Activated T-cell treated with anti-CD3 and anti-CD28 coated beads, Interleukin-2, amount 50 U/mL, for 72 hours (primary cell): ENCODE measurements at places on chromosomes 3 and 15.
A peak's percentile ranks its signal among the peaks of the same experiment; 100 is the strongest.

GRCh38 chr3:859135-859534 is 233.7 kb upstream of the CNTN6 start:
- H3K27me3 ChIP-seq: no peaks in the 10 kb centered on the region
- H3K27ac ChIP-seq: no peak overlapping the region
- H3K4me3 ChIP-seq: no peak overlapping the region
- H3K4me1 ChIP-seq: no peaks in the 10 kb centered on the region
- DNase-seq: no peak

- H3K4me3 ChIP-seq: no peak overlapping the region
- peaks cover 31% of the 10 kb centered on the region for H3K27me3 ChIP-seq
- no peaks in the 10 kb centered on the region for H3K36me3 ChIP-seq
- peak overlapping the region; percentile 5 for H3K27ac ChIP-seq
- no peak for DNase-seq
Observed at GRCh38 chr3:171743327-171744157, 66.7 kb downstream of the PLD1 start.

DNA sequence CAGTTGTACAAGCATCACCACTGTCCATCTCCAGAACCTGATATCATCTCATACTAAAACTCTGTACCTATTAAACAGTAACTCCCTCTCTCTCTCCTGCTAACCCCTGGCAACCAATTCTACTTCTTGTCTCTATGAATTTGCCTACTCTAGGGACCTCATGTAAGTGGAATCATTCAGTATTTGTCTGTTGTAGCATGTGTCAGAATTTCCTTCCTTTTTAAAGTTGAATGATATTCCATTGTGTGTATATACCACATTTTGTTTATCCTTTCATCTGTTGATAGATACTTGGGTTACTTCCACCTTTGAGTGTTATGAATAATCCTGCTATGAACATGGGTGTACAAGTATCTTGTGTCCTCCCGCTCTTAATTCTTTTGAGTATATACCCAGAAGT is 16.6 kb downstream of the ZNF592 start:
- peaks cover 26% of the 10 kb centered on the region for H3K36me3 ChIP-seq
- peak overlapping the region; percentile 30 for H3K27ac ChIP-seq
- DNase-seq: no peak

GRCh38 chr15:88894819-88895767 is at the start of gene HAPLN3:
HAPLN3 (minus strand) TSS chr15:88895544; CDS start chr15:88887298, 8,246 bp downstream.
- H3K36me3 ChIP-seq: peaks cover 5% of the 10 kb centered on the region
- peak within 1 kb of the TSS; percentile 36 for H3K27ac ChIP-seq
- H3K27me3 ChIP-seq: no peaks in the 10 kb centered on the region
- H3K4me3 ChIP-seq: peak within 1 kb of the TSS; percentile 76
- DNase-seq: peak; percentile 70
- H3K4me1 ChIP-seq: peaks cover 46% of the 10 kb centered on the region

GRCh38 chr3:162998205-162998604 is 1501.6 kb downstream of the OTOL1 start:
- H3K27ac ChIP-seq: no peak overlapping the region
- H3K36me3 ChIP-seq: no peaks in the 10 kb centered on the region

DNA sequence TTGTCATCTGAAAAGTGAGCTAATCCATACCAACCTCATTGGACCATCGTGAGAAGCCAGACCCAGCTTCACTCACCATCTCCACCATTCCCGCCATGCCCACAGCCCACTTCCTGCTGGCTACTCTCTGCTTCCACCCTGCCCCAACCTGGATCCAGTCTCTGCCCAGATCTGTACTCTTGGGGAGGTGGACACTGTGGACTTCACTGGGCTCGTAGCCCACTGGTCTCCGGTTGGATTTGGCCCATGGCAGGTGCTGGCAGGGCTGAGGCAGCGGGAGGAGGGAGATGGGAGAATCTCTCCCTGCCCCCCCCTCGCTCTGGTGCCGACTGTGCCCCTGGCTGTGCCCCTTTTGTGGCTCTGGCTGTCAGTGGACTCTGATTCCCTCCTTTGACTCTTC is 193.8 kb downstream of the ABHD5 start:
- no peak overlapping the region for H3K27ac ChIP-seq
- peaks cover 19% of the 10 kb centered on the region for H3K27me3 ChIP-seq

DNA sequence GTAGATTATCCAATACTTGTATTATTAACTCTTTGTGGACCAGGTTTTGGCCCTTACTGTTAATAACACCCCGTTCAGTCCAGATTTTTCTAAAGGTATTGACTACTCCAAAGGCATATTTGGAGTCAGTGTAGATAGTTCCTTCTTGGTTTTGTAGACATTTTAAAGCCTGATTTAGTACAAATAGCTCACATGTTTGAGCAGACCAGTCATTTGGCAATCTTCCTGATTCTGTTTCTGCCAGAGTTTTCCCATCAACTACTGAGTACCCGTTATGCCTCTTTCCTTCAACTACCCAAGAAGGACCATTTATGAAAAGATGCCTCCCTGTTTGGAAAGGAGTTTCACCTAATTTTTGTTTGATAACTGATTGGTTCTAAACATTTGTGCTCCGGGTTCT is 82.0 kb downstream of the CHCHD4 start:
- H3K36me3 ChIP-seq: no peaks in the 10 kb centered on the region
- H3K4me1 ChIP-seq: no peaks in the 10 kb centered on the region
- H3K4me3 ChIP-seq: no peak overlapping the region
- no peak overlapping the region for H3K27ac ChIP-seq

- no peaks in the 10 kb centered on the region for H3K36me3 ChIP-seq
- no peak overlapping the region for H3K4me3 ChIP-seq
- DNase-seq: no peak
- no peaks in the 10 kb centered on the region for H3K4me1 ChIP-seq
- no peak overlapping the region for H3K27ac ChIP-seq
Observed at GRCh38 chr15:57550640-57551039, 41.1 kb upstream of the MYZAP start.

GRCh38 chr3:183519891-183520290 is 35.6 kb downstream of the KLHL6 start:
- H3K4me1 ChIP-seq: peaks cover 52% of the 10 kb centered on the region
- no peak overlapping the region for H3K4me3 ChIP-seq
- DNase-seq: no peak
- no peaks in the 10 kb centered on the region for H3K27me3 ChIP-seq
- H3K27ac ChIP-seq: no peak overlapping the region

DNA sequence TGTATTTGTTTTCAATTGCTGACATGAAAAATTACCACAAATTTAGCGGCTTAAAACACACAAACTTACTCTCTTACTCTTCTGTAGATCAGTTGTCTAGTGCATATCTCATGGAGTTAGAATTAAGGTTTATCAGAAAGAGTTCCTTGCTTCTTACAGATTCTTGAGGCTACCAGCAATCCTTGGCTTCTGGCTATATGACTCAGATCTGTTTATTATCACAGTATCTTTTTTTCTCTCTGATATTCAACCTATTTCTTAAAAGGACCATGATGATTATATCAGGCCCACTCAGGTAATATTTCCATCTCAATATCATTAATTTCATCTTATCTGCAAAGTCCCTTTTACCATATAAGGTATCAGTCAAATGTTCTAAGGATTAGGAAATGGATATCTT is 263.5 kb upstream of the BCHE start:
- H3K4me1 ChIP-seq: no peaks in the 10 kb centered on the region
- no peaks in the 10 kb centered on the region for H3K27me3 ChIP-seq

DNA sequence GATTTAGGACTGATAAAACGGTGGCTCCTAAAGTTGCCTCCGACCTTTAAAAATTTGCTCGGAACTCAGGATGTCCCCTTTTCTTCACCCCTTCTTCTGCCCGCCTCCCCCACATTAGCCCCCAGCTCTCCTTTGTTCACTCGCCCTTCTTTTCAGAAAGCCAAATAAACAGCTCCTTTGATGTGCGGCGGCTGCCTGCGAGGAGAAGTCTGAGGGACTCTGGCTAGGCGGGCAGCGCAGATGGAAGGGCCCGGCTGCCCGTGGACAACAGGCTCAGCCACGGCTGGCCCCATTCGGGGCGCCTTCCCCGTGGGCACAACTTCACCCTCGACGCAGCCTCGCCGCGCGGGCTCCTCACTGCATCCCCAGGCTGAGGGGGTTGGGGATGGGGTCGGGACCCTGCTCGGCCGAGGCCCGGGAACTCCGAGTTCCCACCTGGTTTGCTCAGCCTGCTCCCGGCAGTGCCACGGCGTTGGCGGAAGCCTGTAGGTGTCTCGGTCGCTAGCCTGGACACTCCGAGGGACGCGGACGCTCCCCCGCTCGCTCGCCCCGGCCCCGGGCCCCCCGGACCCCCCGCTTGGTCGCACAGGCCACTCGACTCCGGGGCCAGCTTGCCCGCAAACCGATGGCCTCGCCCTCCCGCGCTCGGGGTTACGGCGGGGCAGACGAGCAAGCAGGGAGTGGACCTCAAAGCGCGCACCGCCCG is 897 bp upstream of the TLE3 start:
- DNase-seq: peak; percentile 33
- peaks cover 9% of the 10 kb centered on the region for H3K36me3 ChIP-seq
- H3K4me1 ChIP-seq: peaks cover 57% of the 10 kb centered on the region
- H3K27me3 ChIP-seq: peaks cover 21% of the 10 kb centered on the region
- H3K4me3 ChIP-seq: peak overlapping the region; percentile 99

- H3K27ac ChIP-seq: no peak overlapping the region
- no peak overlapping the region for H3K4me3 ChIP-seq
- peaks cover 20% of the 10 kb centered on the region for H3K27me3 ChIP-seq
- H3K36me3 ChIP-seq: no peaks in the 10 kb centered on the region
Observed at GRCh38 chr15:57382215-57382614, 5.9 kb downstream of the CGNL1 start.

- H3K36me3 ChIP-seq: no peaks in the 10 kb centered on the region
- H3K27ac ChIP-seq: peak overlapping the region; percentile 54
- H3K4me3 ChIP-seq: peak overlapping the region; percentile 6
- H3K27me3 ChIP-seq: no peaks in the 10 kb centered on the region
- DNase-seq: peak; percentile 50
- peaks cover 52% of the 10 kb centered on the region for H3K4me1 ChIP-seq
Observed at GRCh38 chr15:85443593-85444087, 63.2 kb downstream of the AKAP13 start.

DNA sequence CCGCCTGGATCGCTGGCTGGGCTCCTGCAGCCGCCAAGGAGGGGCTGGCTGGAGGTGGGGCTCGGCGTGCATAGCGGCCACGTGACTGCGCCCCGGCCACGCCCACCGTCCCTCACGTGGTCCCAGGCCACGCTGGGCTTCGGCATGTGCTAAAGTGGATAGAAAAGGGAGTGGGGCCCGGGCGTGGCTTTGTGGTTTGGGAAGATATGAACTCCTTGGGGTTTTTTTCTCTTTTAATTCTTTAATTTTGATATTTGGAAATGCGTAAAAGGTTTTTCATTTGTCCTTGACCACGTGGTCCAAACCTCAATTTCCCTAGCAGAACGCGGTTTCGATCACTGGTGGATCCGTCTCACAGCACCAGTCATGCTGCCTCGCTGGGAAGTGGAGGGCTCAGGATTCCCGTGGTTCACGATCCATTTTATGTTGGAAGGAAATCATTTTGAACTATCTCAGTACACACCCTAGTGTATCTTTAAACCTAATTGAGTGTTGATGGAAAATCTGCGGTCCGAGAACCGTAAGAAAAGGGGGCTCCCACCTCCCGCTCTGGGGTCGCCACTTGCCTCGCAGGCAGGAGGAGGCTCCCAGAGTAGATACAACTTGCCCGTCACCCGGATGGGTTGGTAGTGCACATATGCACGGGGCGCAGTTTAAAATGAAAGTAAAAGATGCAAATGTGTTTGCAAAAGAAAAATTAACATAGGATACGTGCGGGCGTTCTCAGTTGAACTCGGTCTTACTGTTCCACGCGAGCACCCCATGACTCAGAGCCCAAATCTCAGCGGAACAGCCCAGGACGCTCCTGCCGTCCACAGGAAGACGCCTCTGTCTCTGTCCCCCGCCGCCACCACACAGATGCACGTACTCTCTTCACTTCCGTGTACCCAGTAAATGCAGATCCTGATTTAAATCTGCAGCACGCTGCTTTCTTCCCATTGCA is 141.9 kb downstream of the PGPEP1L start:
- H3K4me3 ChIP-seq: peak overlapping the region; percentile 85
- H3K27me3 ChIP-seq: no peaks in the 10 kb centered on the region
- DNase-seq: peak; percentile 78
- peaks cover 1% of the 10 kb centered on the region for H3K36me3 ChIP-seq
- H3K4me1 ChIP-seq: peaks cover 44% of the 10 kb centered on the region

GRCh38 chr3:117846238-117846637 is 1136.7 kb downstream of the TUSC7 start:
- H3K27ac ChIP-seq: no peak overlapping the region
- no peaks in the 10 kb centered on the region for H3K36me3 ChIP-seq
- no peak overlapping the region for H3K4me3 ChIP-seq
- H3K27me3 ChIP-seq: no peaks in the 10 kb centered on the region

GRCh38 chr3:43994657-43995546 is 246.8 kb upstream of the TOPAZ1 start:
- peak; percentile 34 for DNase-seq
- H3K36me3 ChIP-seq: peaks cover 8% of the 10 kb centered on the region
- no peak overlapping the region for H3K27ac ChIP-seq
- H3K27me3 ChIP-seq: peaks cover 85% of the 10 kb centered on the region

DNA sequence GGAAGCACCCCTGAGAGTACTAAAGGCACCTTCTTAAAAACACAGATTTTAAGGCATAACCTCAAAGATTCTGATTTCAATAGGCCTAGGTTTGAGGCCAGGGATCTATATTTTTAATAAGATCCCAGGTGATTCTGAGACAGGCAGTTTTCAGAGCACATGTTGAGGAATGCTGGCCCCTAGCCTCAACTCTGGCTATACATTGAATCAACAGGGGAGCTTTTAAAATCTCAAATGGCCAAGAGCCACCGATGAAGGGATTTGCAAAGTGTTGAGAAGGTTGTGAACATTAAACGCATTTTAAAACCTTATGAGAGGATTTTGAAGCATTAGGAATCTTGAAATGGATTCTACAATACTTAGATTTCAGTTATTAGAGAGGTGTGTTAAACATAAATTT is 268.8 kb upstream of the ARHGEF26 start:
- no peaks in the 10 kb centered on the region for H3K36me3 ChIP-seq
- DNase-seq: no peak
- no peak overlapping the region for H3K4me3 ChIP-seq
- H3K27ac ChIP-seq: no peak overlapping the region
- peaks cover 7% of the 10 kb centered on the region for H3K27me3 ChIP-seq

- no peak overlapping the region for H3K27ac ChIP-seq
- peaks cover 32% of the 10 kb centered on the region for H3K4me1 ChIP-seq
- DNase-seq: no peak
- H3K36me3 ChIP-seq: no peaks in the 10 kb centered on the region
Observed at GRCh38 chr3:193974191-193974652, 161.7 kb upstream of the HES1 start.

DNA sequence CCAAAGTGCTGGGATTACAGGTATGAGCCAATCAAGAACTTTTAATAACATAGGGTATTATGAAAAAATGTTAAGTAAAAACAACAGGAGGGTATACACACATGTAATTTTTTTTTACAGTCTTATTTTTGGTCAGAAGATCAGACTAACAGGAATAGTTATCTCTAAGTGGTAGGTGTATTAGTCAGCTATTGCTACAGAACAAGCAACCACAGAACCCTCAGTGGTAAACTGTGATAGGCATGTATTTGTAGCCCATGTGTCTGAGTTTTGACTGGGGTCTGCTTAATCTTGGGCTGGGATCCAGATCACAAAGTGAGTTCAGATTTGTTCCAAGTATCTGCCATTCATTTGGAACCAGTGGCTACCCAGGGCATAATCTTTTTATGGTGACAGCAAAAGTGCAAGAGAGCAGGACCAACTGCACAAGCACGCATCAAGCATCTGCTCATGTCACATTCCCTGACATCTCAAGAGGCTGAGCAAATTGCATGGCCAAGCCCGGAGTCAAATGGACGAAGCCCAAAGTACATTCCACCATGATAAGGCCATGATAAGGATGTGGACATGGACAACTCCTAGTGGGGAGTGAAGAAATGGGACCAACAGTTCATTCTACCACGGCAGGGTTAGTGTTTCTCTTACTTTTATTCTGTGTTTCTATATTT is 3.0 kb upstream of the IL5RA start:
- H3K36me3 ChIP-seq: peaks cover 2% of the 10 kb centered on the region
- no peak overlapping the region for H3K27ac ChIP-seq
- no peak for DNase-seq
